Activated T-cell treated with anti-CD3 and anti-CD28 coated beads, Interleukin-2, amount 50 U/mL, for 4 hours (primary cell): ENCODE measurements at places on chromosomes 16 and 17. TPM values are rescaled to one million over a fixed set of nuclear protein-coding genes. Genes with fewer than 3 reads are reported as not detected.

- no peak for DNase-seq
Observed at GRCh38 chr16:47979616-47980182, 176.1 kb downstream of the ABCC12 start.

CBFA2T3 gene
- 2.0 TPM for total RNA-seq

- DNase-seq, result no peak
Observed at GRCh38 chr16:8569650-8570346, 20.5 kb downstream of the TMEM114 start.

DNA sequence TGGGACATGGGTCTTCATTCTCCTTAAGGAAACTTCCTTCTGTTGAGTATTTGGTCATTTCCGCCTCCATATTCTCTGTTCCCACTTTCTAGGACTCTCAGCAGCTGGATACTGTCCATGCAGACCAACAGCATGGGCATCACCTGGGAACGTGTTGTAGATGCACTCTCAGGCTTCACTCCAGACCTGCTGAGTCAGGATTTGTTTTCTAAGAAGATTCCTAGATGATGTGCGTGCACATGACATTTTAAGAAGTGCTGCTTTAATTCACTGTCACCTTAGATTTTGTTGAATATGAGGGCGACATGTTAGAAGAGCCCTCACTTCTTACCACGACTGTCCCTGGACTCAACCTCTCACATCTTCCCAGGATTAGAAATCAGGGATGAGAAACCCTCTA, 10.0 kb upstream of the SDK2 start:
- no peak for DNase-seq

CARD14 gene
- not detected for total RNA-seq

DNA sequence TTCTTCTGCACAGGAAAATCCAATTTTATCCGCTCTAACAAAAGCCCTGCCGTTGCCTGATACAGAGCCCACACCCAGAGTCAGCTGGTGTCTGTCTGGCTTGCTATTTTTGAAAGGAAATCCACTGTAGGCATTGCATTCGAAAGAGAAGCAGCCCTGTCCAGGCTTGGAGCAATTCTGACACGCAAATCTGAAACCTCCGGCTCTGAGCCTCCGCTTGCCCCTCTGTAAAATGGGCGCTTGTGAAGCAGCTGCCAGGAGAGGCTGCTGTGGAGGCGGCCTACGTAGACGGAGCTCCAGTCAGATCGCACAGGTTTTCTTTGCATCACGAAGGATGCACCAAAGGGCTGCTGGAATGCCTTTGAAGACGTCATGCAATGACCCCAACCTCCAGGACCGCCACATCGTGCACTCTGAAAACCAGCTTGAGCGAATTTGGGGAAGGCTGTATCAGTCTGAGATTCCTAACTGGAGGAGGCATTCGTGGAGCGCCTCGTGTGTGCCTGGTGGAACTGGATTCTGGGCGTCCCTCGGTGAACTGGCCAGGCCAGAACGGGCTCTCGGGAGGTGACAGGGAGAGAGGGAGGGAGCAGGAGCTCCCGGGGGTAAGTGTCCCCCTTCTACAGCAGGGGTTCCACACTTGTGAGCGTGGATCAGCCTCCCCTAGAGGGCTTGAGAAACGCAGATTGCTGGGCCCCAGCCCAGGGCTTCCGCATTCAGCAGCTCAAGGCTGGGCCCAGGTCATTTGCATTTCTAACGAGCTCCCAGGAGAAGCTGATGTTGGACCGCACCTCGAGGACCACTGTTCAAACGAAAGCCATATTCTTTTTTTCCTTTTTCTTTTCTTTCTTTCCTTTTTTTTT, 215.5 kb downstream of the MRTFB start:
- no peak for DNase-seq
